ENCODE measurements at places on chromosomes 6 and 20. TPM values are rescaled to one million over a fixed set of nuclear protein-coding genes. Genes with fewer than 3 reads are reported as not detected.

COL21A1 gene
- total RNA-seq = 1.2 TPM

DNA sequence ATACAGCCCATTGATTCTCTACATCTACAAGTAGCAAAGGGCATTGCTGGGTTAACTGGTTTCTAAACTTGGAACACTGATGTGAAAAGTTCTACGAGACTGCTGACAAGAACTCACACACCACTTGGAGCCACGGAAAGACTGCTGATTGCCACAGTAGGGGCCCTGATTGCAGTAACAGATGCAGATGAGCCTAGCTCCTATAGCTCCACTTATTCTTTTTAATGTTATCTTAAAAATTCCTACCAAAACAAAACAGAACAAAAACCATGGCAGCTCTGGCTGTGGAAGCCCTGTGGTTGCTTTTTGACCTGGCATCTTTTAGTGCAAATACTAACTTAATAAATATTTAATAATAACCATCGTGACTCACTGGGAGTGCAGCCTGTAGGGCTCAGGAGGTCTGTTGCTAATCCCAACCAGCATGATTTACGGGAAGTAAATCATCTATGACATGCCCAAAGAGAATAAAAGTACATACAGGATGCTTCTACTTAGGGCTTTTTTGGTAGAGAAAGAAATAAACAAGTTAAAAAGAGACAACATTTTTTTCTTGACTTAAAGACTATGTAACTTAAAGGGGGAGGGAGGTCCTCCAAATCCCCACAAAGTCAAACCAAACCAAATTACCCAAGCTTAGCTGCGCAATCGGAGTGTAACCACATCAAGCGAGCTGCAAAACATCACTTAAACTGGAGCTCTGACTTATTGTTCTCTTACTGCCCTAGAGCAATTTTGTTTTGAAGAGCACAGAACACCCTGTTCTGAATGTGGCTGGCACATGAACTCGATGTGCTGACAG lies 87.2 kb downstream of the FKBP5 start:
- H3K4me1 ChIP-seq = peaks cover 8% of the 10 kb centered on the region
- DNase-seq = peak; percentile 26
- H3K27ac ChIP-seq = no peak overlapping the region
- peaks cover 4% of the 10 kb centered on the region for H3K27me3 ChIP-seq
- H3K4me3 ChIP-seq = no peak overlapping the region
- no peaks in the 10 kb centered on the region for H3K36me3 ChIP-seq

DNA sequence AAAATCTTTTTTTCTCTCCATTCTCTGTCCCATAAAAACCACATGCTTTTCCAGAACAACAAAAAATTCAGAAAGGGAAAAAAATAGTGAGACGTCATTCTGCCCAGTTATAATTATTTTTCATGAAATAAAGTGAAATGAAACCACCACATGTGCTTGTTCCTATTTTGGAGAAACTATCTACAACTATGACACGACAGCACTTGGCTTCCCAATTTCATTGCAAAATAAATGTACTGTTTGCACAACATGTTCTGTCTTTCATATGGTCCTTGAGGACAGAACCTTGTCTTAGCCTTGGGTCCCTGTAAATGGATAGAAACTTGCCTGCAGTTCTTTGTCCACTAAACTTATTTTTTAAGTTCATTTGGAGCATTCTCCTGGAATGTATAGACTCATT lies 5.6 kb upstream of the MAN1A1 start:
- H3K27me3 ChIP-seq = no peaks in the 10 kb centered on the region
- no peak overlapping the region for H3K27ac ChIP-seq
- no peaks in the 10 kb centered on the region for H3K36me3 ChIP-seq
- no peak for DNase-seq
- no peak overlapping the region for H3K4me3 ChIP-seq
- no peaks in the 10 kb centered on the region for H3K4me1 ChIP-seq

DNA sequence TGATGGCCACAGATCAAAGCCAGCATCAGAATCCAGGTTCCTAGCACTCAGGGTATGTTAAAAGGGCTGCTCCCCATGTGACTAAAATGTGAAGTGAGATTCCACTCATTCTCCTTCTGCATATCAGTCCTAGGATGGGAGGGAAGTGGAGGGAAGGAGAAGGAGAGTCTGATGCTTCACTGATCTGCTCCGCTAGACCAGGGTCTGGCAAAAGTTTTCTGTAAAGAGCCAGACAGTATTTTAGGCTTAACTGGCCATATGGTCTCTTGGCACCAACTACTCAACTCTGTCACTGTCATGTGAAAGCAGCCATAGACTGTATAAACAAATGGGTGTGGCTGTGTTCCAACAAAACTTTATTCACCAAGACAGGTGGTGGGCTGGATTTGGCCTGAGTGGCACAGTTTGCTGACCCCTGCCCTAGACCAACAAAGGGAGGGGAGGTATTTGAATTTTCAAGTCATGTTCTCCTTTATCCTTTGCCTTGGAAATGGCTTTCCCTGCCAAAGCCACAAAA lies 22.6 kb downstream of the GHRH start:
- H3K27ac ChIP-seq = peak overlapping the region; percentile 15
- H3K4me3 ChIP-seq = no peak overlapping the region
- no peaks in the 10 kb centered on the region for H3K27me3 ChIP-seq
- DNase-seq = peak; percentile 93
- peaks cover 30% of the 10 kb centered on the region for H3K4me1 ChIP-seq

DNA sequence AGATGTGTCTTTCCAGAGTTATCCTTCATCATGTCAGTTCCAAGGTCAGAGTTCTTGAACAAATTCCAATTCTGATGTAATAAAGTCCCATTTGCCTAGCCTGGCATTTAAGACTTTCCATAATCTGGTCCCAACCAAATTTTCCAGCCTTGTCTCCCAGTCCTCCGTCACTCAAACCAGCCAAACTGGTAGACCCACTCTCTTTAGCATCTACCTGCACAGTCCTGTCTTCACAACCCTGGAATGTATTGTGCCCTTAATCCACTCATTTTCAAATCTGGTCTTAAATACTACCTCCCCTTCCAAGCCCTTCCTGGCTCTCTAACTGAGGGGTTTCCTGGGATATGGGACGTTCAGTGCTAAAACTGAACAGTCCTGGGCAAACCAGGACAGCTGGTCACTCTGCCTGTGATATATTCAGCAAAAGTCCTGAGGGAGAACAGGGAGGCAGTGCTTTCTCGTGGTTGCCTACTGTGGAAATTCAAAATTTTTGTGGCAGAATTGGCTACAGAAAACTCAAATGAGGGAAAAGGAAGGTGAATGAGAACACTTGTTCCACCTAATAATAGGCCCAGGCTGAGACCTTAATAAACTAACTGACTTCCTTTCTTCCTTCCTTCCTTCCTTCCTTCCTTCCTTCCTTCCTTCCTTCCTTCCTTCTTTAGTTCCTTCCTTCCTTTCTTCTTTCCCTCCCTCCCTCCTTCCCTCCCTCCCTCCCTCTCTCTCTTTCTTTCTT lies 10.8 kb upstream of the AKAP7 start:
- no peak overlapping the region for H3K27ac ChIP-seq
- no peak overlapping the region for H3K4me3 ChIP-seq
- peaks cover under 1% of the 10 kb centered on the region for H3K4me1 ChIP-seq
- DNase-seq = no peak
- no peaks in the 10 kb centered on the region for H3K27me3 ChIP-seq

SFTA2 gene
- total RNA-seq = not detected

MATN4 gene
- 0.18 TPM for total RNA-seq

GRCh38 chr20:35005463-35005961 lies 49.8 kb downstream of the MYH7B start:
- no peaks in the 10 kb centered on the region for H3K4me1 ChIP-seq
- H3K36me3 ChIP-seq = peaks cover 70% of the 10 kb centered on the region
- peak; percentile 0 for DNase-seq
- no peak overlapping the region for H3K4me3 ChIP-seq

GRM1 gene
- total RNA-seq = 0.13 TPM

GRCh38 chr6:54244430-54244829 lies 63.8 kb upstream of the TINAG start:
- peak; percentile 34 for DNase-seq
- H3K36me3 ChIP-seq = no peaks in the 10 kb centered on the region
- H3K4me3 ChIP-seq = no peak overlapping the region
- H3K4me1 ChIP-seq = no peaks in the 10 kb centered on the region
- H3K27ac ChIP-seq = no peak overlapping the region

- H3K4me1 ChIP-seq = no peaks in the 10 kb centered on the region
- no peak overlapping the region for H3K27ac ChIP-seq
- no peak for DNase-seq
- no peak overlapping the region for H3K4me3 ChIP-seq
Measured at GRCh38 chr20:3629893-3630292, 33.3 kb downstream of the GFRA4 start.

TPBG gene
- 47.2 TPM for total RNA-seq

- no peaks in the 10 kb centered on the region for H3K4me1 ChIP-seq
- H3K4me3 ChIP-seq = no peak overlapping the region
- no peaks in the 10 kb centered on the region for H3K36me3 ChIP-seq
- H3K27ac ChIP-seq = no peak overlapping the region
Measured at GRCh38 chr20:16007164-16007563, 566.1 kb downstream of the KIF16B start.

AMD1 gene
- 193 TPM for total RNA-seq

DNA sequence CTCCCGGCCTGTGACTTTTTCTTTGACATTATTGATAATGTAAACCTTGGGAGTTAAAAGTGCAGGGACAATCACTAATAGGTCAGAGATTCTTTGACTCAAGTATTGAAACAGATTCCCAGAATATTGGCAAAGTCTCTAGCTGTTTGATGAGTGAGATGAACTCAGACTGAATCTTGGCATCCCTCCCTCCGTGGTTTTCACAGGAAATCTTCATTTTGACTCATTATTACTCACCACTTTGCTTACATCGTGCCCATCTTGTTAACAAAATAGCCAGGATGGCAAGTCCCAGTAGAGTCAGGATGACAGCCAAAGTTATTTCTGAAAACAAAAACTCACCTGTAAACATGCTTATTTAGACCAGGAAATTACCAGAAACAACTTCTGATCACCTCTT lies 2.0 kb downstream of the TSBP1 start:
- no peak overlapping the region for H3K4me3 ChIP-seq
- no peaks in the 10 kb centered on the region for H3K36me3 ChIP-seq
- H3K27me3 ChIP-seq = no peaks in the 10 kb centered on the region
- DNase-seq = no peak
- no peak overlapping the region for H3K27ac ChIP-seq

DNA sequence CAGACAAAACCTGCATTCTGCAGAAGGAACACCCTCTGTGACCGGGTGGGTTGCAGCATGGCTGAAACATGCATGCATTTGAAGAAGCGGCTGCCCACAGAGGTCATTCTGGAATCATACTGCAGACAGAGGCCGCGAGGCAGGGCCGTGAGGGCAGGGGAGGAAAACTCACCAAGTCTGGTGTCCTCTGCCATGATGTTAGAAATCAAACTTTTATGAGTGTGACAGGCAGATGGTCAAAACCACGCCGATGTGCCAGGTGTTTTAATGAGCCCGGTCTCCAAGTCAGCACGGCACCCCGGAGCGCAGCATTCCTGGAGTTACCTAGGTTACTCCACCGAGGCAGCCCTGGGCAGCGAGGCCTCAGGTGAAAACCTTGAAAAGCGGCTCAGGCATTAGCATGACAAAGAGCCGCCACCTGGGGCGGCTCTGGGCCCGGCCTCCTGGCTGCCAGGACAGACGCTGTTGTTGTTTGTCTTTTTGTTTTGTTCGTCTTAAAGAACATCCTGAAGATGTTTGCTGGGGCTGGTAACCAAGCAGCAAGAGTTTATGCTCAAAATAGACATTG lies 255.6 kb downstream of the ERMARD start:
- H3K27me3 ChIP-seq = 0 out of 2 replicates have a peak, but pooled peaks cover 3% of the 10 kb centered on the region

- H3K4me3 ChIP-seq = no peak overlapping the region
- DNase-seq = no peak
- H3K4me1 ChIP-seq = no peaks in the 10 kb centered on the region
- no peak overlapping the region for H3K27ac ChIP-seq
- H3K36me3 ChIP-seq = no peaks in the 10 kb centered on the region
- H3K27me3 ChIP-seq = no peaks in the 10 kb centered on the region
Measured at GRCh38 chr6:102493485-102493884, 1100.0 kb downstream of the GRIK2 start.

GRCh38 chr6:24936641-24937317 lies 1.0 kb upstream of the RIPOR2 start:
- no peak overlapping the region for H3K4me3 ChIP-seq
- no peak overlapping the region for H3K27ac ChIP-seq
- H3K4me1 ChIP-seq = no peaks in the 10 kb centered on the region
- DNase-seq = no peak
